ENCODE measurements at places on chromosomes 7 and 10. TPM values are rescaled to one million over a fixed set of nuclear protein-coding genes. Genes with fewer than 3 reads are reported as not detected.

- no peak overlapping the region for H3K27ac ChIP-seq
- DNase-seq, result no peak
- no peaks in the 10 kb centered on the region for H3K27me3 ChIP-seq
- H3K4me1 ChIP-seq, result no peaks in the 10 kb centered on the region
- H3K4me3 ChIP-seq, result no peak overlapping the region
These were observed 12.4 kb downstream of the SMKR1 start for GRCh38 chr7:129514683-129515082.

DNA sequence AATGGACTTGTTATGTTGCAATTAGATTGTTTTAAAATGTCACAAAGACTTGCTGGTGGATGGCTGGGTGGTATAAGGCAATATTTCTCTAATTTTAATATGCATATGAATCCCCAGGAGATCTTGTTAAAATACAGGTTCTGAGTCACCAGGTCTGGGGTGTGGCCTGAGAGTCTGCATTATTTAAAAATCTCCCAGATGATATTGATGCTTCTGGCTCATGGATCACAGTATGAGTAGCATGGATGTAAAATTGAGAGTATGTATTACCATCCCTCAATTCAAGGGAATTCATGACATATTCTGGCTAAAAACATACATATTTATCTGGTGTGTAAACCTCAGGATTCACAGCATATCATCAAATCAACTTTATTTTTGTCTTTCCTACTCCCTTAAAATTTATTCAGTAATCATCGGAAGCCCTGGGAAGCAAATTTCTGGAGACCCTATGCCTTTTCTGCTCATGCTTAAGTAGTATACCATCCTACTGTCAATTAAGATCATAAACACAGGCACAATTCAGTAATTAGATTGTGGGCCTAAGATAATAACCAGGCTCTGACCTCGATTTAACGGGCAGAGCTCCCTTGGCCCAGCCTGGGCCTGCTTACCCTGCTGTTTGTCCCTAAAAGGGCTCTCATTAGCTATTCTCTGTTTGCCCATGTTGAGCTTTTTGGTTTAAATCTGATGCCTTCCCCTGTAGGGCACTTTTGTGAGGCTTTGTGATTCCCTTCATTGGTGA is 29.6 kb upstream of the ICA1 start:
- no peak for DNase-seq
- peaks cover 13% of the 10 kb centered on the region for H3K4me1 ChIP-seq
- H3K27ac ChIP-seq, result no peak overlapping the region

DNA sequence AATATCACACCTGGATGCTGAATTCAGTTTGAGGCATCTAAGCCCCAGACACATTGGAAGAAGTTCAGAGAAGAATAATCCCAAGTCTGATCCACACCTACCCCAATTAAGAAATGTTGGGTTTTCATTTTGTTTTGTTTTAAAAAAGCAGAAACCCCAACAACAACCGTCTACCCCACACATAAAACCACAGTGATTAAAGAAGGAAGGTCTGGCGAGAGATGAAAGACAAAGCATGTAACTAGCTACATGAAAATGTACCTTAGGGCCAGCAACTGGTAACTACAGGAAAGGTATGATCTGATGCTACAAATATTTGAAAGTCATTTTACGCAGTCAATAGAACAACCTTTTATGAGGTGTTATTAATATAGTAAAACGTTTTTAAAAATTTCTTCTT is 1112.3 kb downstream of the GATA3 start:
- no peak overlapping the region for H3K27ac ChIP-seq
- no peaks in the 10 kb centered on the region for H3K27me3 ChIP-seq
- H3K36me3 ChIP-seq, result no peaks in the 10 kb centered on the region
- no peak for DNase-seq
- no peak overlapping the region for H3K4me3 ChIP-seq

DNA sequence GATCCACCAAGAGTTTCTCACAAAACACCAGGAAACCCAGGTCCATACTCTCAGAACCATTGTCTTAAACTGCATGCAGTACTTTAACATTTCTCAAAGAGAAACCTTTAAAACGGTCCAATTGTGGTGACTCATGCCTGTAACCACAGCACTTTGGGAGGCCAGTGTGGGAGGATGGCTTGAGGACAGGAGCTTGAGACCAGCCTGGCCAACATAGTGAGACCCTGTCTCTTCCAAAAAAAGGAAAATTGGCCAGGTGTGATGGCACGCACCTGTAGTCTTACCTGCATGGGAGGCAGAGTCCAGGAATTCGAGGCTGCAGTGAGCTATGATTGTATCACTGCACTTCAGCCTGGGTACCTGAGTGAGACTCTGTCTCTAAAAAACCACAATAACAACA is 97.5 kb upstream of the OIT3 start:
- H3K27ac ChIP-seq, result no peak overlapping the region
- peaks cover 30% of the 10 kb centered on the region for H3K4me1 ChIP-seq
- no peak overlapping the region for H3K4me3 ChIP-seq
- no peaks in the 10 kb centered on the region for H3K27me3 ChIP-seq
- DNase-seq, result no peak

The FBXL13 gene
- 1.6 TPM for total RNA-seq

- no peaks in the 10 kb centered on the region for H3K4me1 ChIP-seq
- H3K27ac ChIP-seq, result no peak overlapping the region
- H3K27me3 ChIP-seq, result no peaks in the 10 kb centered on the region
- H3K4me3 ChIP-seq, result no peak overlapping the region
- DNase-seq, result no peak
These were observed 125.8 kb downstream of the PTPRN2 start for GRCh38 chr7:158461824-158462223.

The NUTM2A gene
- total RNA-seq, result 2.3 TPM

The HTR5A gene
- not detected for total RNA-seq

The EPHB4 gene
- 25.0 TPM for total RNA-seq

- H3K27me3 ChIP-seq, result no peaks in the 10 kb centered on the region
- H3K4me3 ChIP-seq, result no peak overlapping the region
- no peak overlapping the region for H3K27ac ChIP-seq
- H3K4me1 ChIP-seq, result no peaks in the 10 kb centered on the region
- no peaks in the 10 kb centered on the region for H3K36me3 ChIP-seq
These were observed 276.3 kb downstream of the ADARB2 start for GRCh38 chr10:1461016-1461415.

- H3K27me3 ChIP-seq, result no peaks in the 10 kb centered on the region
- no peak overlapping the region for H3K27ac ChIP-seq
- no peaks in the 10 kb centered on the region for H3K36me3 ChIP-seq
- DNase-seq, result no peak
- H3K4me1 ChIP-seq, result no peaks in the 10 kb centered on the region
These were observed 19.1 kb upstream of the DNAAF5 start for GRCh38 chr7:707296-708000.

- no peaks in the 10 kb centered on the region for H3K36me3 ChIP-seq
- no peak overlapping the region for H3K4me3 ChIP-seq
- DNase-seq, result no peak
- H3K27me3 ChIP-seq, result no peaks in the 10 kb centered on the region
These were observed 578.6 kb upstream of the FOXK1 start for GRCh38 chr7:4103352-4104091.

GRCh38 chr7:132177708-132178401 is 398.4 kb downstream of the PLXNA4 start:
- no peaks in the 10 kb centered on the region for H3K4me1 ChIP-seq
- no peak overlapping the region for H3K4me3 ChIP-seq
- H3K27me3 ChIP-seq, result no peaks in the 10 kb centered on the region
- no peak overlapping the region for H3K27ac ChIP-seq

DNA sequence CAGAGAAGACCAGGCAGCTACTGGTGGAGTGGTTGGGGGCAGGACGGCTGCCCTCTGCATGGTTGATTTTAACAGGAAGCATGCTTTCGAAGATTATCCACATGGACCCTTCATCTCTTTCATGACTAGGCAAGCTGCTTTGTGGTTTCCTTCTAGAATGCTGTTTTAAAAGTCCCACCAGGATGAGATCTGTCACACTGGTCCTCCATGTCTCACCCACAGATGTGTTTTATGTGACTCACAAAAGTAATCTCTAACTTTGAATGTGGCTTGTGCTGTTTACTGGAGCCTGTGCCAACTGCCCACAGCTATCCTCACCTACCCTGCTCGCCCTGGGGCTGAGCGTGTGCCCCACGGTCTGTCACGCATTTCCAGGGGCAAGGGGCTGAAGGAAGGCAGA is 188.8 kb downstream of the GFRA1 start:
- DNase-seq, result no peak
- H3K27ac ChIP-seq, result no peak overlapping the region
- no peak overlapping the region for H3K4me3 ChIP-seq
- no peaks in the 10 kb centered on the region for H3K27me3 ChIP-seq

DNA sequence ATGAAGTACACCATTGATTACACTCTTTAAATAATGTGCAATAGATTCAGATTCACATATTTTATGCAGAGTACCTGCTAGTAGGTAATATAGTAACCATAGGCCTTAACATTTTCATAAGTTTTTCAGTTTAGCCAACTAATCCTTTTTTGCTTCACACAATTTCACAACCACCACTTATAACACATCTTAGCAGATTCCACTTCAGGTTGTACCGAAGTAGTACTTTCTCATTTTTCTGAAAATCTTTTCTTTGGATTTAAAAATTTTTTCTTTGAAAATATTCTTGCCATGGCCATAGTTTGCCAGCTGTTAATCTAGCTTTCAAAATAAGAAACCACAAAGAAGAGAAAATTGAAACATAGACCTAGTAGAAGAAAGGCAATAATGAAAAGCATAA is 203.1 kb downstream of the MGMT start:
- no peak overlapping the region for H3K27ac ChIP-seq
- H3K4me3 ChIP-seq, result no peak overlapping the region
- no peaks in the 10 kb centered on the region for H3K27me3 ChIP-seq
- no peak for DNase-seq
- H3K4me1 ChIP-seq, result no peaks in the 10 kb centered on the region
- H3K36me3 ChIP-seq, result no peaks in the 10 kb centered on the region

The NME8 gene
- not detected for total RNA-seq

GRCh38 chr10:29925771-29926692 is 133.4 kb downstream of the JCAD start:
- no peak overlapping the region for H3K27ac ChIP-seq
- H3K36me3 ChIP-seq, result no peaks in the 10 kb centered on the region
- H3K4me3 ChIP-seq, result no peak overlapping the region
- H3K4me1 ChIP-seq, result no peaks in the 10 kb centered on the region

DNA sequence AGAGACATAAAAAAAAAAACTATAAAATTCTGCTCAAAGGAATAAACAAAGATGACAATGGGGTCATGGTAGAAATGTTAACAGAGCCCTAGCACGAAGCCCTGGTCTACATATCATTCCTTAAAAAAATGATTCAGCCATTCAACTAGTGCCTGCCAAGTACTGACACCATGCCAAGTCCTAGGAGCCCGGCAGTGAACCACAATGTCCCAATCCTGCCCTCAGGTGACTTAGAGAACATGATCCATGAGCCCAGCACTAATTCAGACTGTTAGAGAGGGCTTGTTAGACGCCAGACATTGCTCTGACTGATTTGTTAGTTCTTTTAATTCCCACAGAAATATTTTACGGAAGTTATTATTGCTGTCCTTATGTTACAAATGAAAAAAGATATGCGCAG is 67.3 kb upstream of the VWC2 start:
- no peak overlapping the region for H3K27ac ChIP-seq
- H3K4me1 ChIP-seq, result no peaks in the 10 kb centered on the region
- DNase-seq, result no peak

- H3K4me3 ChIP-seq, result no peak overlapping the region
- H3K36me3 ChIP-seq, result no peaks in the 10 kb centered on the region
- no peak overlapping the region for H3K27ac ChIP-seq
These were observed 440.7 kb downstream of the PLXDC2 start for GRCh38 chr10:20256969-20257368.

The WDR86 gene
- total RNA-seq, result 0.33 TPM

DNA sequence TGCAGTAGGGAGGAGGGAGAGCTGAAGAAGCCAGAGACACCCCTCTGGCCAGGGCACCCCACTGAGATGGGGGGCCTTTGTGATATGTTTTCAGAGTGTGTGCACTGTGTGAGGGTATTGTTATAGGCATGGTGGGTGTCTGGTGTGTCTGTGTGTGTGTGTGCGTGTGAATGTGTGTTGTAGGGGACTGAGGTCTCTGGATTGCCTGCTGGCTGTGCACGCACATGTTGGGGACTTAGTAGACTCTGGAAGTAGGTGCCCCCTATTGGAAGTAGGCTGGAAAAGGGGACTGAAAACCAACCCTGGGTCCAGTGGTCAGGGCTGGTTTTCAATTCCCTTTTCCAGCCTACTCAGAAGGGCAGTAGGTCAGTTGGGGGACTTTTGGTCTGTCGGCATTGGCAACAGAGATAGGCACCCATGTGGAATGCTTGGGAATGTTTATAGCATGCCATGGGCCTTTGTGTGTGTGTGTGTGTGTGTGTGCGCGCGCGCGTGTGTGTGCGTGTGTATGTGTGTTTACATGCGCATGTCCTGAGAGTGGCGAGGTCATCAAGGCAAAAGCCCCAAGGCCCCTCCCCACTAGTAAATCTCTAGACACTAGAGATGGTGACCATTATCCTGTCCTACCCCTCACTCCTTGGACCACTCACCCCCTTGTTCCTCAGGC is 78.8 kb downstream of the HIF1AN start:
- H3K4me1 ChIP-seq, result no peaks in the 10 kb centered on the region
- no peak overlapping the region for H3K27ac ChIP-seq
- H3K36me3 ChIP-seq, result no peaks in the 10 kb centered on the region
- H3K4me3 ChIP-seq, result no peak overlapping the region

DNA sequence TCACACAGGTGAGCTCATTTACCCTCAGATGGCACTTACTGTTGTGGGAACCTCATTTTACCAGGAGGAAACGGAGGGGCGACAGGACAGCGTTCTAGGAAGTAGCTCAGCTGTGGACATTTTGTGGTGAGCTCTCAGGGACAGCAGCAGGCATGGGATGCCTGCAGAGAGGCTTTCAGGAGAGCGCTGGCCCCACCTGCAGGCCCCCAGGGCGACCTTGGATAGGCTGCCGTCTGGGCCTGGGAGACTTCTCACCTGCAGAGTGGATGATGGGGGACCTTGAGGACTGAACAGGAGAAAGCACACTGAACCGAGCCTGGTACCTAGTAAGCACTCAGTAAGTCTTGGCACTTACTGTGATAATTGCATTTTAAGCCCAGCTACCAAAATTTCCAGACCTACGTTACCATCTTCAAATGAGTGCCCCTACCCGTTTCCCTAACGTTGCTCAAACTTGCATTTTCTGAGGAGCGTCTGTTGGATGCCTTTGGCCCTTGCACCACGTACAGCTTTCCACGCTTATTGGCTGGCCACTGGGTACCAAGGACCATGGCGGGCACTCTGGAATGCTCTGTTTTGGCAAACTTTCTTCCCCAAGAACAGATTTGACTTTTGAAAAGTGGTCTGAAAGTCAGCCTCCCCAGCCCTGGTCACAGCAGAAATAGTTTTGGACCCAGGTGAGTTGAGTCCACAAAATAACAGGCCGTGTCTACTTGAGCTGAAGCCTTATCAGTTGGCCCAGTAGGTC is 223.4 kb downstream of the EBF3 start:
- no peak overlapping the region for H3K4me3 ChIP-seq
- H3K27ac ChIP-seq, result no peak overlapping the region
- no peaks in the 10 kb centered on the region for H3K4me1 ChIP-seq

The LIPJ gene
- not detected for total RNA-seq
